ENCODE measurements at places on chromosomes 4 and X.

- DNase-seq = no peak
These were observed 35.9 kb upstream of the HPSE start for GRCh38 chr4:83370640-83370906.

GRCh38 chr4:88797725-88798124, 100.1 kb upstream of the NAP1L5 start:
- DNase-seq = no peak

GRCh38 chr4:107586371-107586770, 133.7 kb downstream of the PAPSS1 start:
- no peak for DNase-seq

DNA sequence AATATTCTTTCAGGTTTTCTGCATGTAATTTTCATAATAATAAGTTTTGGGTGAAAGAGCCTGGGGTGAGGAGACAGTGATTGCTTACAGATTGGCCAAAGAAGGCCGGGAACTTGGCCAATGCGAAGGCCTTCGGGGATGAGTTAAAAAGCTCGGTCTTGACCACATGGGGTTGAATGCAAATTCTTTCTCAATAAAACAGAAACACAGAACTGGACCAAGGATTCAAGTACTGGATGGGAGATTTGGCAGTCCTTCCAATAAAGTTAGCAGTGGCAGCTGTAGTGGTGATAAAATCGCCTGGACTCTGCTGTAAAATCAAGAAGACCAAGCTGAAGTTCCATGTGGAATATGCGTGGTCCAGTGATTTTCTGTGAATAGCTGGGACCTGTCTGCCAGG, 282.2 kb upstream of the KLF3 start:
- no peak for DNase-seq

GRCh38 chr4:143017210-143017609, 167.5 kb upstream of the USP38 start:
- DNase-seq = no peak

- no peak for DNase-seq
These were observed 223.1 kb downstream of the KDR start for GRCh38 chr4:54902271-54902670.

DNA sequence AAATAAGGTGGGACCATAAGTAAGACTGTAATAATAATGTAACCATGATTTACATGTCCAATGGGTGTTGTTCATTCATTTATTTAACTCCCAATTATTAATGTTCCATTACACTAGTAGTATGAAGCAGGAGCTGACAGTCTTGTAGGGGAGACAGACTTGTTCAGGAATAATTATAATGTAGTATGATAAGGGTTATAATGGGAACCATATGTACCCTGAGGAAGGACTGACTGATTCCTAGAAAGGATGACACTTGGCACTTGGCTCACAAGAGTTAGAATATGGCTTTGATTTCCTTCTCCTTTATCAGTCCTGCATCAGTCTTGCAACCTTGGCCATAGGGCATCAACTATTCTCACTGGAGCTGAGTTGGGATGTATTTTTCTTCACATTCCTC, 24.2 kb downstream of the PCDH7 start:
- no peak for DNase-seq

- DNase-seq = no peak
These were observed 1136.6 kb upstream of the PABPC4L start for GRCh38 chr4:135338181-135338580.

- DNase-seq = no peak
These were observed 26.3 kb upstream of the ADH1C start for GRCh38 chr4:99378876-99379275.

GRCh38 chrX:134780908-134781307, 122.6 kb upstream of the PLAC1 start:
- DNase-seq = no peak

DNA sequence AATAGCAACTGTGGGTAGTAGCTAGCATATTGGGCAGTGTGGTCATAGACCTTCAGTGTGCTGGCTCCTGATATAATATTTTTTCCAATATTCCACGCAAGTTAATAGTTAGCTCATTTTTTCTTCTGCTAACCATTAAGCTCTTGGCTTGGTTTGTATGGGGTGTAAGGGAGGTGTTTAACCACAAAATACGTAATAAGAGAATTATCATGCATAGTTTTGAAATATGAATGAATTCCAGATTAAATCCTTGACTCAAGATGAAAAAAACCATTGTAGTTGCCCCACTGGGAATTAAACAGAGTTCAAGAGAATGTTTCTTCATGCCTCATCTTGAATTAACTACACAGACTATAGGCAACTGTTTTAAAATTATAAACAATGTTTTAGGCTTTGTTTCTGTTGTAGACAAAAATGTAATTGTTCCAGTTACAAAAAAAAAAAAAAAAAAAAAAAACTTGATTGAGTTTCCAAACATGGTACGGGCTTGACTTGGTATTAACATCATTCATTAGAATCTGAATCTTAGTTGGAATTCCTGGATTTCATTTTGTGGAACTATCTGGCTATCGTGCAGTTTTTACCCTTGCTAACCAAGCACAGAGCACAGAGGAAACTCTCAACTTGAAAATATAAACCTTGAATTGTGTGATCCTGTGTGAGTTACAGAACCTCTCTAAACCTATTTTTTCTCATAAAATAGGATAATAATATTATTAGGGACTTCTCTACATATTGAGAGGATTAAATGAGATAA, 28.4 kb downstream of the CXCL1 start:
- DNase-seq = no peak

GRCh38 chr4:137226221-137226620, 306.1 kb downstream of the PCDH18 start:
- DNase-seq = no peak

DNA sequence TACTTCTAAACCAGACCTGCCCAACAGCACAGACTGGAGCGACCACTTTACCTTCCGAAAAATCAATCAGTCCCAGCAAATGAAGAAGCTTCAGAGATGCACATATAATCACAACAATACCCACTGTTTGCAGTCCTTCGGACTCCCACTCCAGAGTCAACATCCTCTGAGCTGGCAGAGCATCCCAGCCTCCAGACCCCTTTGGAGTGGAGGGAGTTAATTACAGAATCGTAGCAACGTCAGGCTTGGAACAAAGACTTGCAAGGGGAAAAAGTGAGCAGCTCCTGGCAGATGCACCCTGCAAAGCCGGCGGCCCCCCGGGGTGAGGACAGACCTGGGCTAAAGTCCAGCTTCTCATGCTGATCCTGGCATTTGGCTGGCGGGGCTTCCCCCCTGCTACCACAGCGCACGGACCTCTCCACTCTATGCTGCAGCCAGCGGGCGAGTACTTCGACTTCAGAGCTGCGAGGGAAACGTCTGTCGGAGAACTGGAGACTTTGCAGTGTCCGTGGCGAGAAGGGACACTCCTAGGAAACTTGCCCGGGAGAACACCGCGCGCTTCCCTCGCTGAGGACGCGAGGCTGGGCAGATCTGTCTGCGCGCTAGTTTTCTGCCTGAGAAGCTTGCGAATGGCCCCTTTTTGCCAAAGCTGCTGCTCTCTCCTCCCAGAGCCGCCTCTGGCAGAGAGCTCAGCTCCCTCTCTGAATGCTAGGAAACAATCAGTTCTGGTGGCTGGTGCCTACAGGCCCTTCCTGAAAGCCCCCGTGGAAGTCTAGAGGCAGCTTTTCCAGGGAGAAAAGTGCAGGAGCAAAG, 283.7 kb downstream of the PACRGL start:
- no peak for DNase-seq

GRCh38 chr4:101284546-101284945, 62.8 kb downstream of the PPP3CA start:
- DNase-seq = no peak

DNA sequence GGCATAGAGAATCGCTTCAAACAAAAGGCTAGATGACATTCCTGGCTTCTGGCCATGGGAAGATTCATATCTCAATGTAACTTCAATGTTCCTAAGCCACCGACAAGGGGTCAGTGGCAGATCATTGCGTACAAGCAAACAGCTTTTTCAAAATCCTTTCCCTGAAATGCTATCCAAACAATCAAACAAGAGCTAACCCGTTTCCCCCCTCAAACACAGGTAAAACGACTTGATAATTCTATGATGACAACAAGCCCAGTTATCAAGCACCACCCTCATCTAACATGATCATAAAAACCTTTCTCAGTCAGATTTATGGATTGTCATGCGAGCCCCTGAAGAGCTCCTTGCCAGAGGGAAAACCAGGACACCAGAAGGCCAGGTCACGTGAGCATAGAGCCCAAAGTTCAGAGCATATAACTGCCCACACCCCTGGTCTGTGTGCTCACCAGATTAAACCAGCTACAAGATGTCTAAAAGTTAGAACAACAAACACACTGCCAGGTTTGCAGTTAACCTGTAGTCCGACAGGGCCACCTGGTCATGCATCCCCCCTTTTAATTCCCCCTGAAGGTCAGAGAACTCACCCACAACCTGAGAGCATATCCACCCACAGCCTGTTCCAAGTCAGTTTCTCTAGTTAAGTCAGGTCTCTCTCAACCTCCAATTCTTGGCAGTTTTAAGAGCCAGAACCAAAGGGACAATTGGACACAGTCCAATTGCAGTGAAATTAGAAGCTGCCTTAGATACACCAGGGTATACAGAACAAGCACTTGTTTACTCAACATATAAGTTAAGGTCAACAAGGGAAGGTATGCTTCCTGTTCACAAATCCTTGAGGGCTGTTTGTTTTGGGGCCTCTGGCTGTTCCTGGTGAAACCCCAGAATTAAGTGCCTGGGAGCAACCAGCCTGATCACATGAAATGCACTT, 248.1 kb upstream of the PPARGC1A start:
- DNase-seq = no peak

GRCh38 chr4:54315561-54316538, 86.8 kb downstream of the PDGFRA start:
- DNase-seq = no peak

- no peak for DNase-seq
These were observed 52.2 kb upstream of the HGFAC start for GRCh38 chr4:3389233-3390215.

- DNase-seq = no peak
These were observed 384.9 kb upstream of the CNKSR2 start for GRCh38 chrX:20989361-20989760.

GRCh38 chr4:27764526-27764837, 903.8 kb downstream of the STIM2 start:
- no peak for DNase-seq

GRCh38 chr4:68912807-68913206, 38.8 kb downstream of the UGT2A3 start:
- no peak for DNase-seq

DNA sequence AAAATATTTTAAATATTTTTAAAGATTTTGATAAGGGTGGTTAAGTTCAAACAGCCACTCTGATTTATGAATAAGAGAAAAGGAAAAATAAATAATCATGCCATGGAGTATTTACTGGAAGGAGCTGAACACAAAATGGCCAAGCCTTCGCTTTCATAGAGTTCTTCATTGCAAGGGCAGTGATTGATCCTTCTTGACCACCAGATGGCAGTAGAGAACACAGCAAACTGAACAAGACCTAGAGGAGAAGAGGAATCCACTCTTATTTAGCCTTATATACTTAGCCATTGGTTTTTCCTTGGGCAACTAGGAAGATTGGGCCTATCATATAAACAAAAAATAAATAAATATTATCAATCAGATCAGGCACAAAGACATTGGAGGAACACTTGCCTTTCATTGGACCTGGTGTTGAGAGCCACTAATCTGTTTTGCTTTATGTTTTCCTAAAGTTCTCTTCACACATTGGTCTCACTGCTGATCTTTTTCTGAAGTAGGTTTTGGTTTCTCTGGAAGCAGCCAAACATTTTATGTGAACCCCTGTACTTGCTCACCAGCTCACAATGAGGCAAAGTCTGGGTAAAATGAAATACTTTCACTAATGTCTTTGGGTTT, 58.1 kb upstream of the PARM1 start:
- DNase-seq = no peak

DNA sequence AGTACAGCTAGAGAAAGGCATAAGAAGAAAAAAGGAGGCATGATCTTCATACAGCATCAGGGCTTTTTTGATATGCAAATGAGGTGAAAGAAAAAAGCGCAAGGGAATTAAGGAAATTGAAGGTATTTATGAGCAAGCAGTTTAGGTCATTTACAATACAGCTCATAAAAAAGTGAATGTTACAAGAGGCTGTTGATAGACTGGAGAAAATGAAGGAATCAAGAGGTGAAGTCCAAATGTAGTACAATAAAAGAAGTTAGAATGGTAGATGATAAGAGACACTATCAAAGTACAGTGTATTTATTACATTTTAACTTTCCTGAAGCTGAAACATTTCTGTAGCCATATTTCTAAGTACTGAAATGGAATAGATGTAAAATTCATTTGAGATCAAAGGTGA, 1349.5 kb downstream of the ADGRL3 start:
- no peak for DNase-seq

DNA sequence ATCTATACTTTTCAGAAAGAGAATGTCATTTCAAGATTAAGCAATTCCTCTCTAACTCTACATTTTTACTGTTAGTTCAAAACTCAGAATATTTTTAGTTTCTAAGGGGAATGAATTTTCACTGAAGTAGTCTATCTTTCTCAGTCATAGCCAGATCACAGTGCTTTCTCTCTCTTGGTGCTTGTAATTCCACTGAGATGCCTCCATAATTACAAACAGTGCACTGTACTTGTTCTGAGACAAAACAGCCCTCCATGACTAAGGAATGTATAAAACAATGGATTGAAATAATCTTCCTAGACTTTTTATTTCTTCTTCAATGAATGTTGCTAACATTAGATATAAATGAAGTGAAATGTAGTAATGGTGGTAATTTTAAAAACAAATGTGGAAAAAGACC, 603.2 kb upstream of the FAM241A start:
- DNase-seq = no peak

- no peak for DNase-seq
These were observed 1.9 kb downstream of the PHKA1 start for GRCh38 chrX:72712094-72712755.

- peak; percentile 9 for DNase-seq
These were observed 92.0 kb upstream of the TNIP3 start for GRCh38 chr4:121255986-121256750.

- DNase-seq = no peak
These were observed 98.9 kb upstream of the BLTP1 start for GRCh38 chr4:122053186-122053585.

- DNase-seq = no peak
These were observed 70.7 kb downstream of the LEF1 start for GRCh38 chr4:108097990-108098553.

GRCh38 chrX:4876268-4876667, 1162.8 kb upstream of the PRKX start:
- no peak for DNase-seq

GRCh38 chr4:140706276-140706625, 49.9 kb downstream of the TBC1D9 start:
- DNase-seq = no peak

- DNase-seq = no peak
These were observed 54.7 kb downstream of the HOPX start for GRCh38 chr4:56626420-56626819.

- no peak for DNase-seq
These were observed 840.6 kb downstream of the NLGN4X start for GRCh38 chrX:5388087-5388486.

- no peak for DNase-seq
These were observed 122.1 kb upstream of the GUCY1A1 start for GRCh38 chr4:155544547-155544946.

DNA sequence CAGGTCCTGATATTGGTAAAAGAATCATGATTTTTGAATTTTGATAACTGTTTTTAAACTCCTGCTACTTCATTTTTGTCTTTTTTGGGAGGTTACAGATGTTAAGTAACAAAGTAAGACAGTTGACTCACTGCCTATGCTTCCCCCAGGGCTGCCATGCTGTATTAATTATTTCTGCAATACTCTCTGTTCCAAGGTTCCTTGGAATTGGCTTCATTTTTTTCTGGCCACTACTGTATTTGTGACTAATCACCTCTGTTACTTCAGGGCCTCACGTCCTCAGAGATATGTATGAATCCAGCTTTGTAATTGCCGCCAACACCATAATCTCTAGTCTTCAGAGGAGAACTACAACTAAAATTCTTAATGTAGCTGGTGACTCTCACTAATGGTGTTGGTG, 1729.3 kb downstream of the C4orf33 start:
- no peak for DNase-seq
